ENCODE measurements at places on chromosomes 4 and X.

- no peak for DNase-seq
Measured at GRCh38 chrX:154748712-154749339, 2.1 kb downstream of the GAB3 start.

DNA sequence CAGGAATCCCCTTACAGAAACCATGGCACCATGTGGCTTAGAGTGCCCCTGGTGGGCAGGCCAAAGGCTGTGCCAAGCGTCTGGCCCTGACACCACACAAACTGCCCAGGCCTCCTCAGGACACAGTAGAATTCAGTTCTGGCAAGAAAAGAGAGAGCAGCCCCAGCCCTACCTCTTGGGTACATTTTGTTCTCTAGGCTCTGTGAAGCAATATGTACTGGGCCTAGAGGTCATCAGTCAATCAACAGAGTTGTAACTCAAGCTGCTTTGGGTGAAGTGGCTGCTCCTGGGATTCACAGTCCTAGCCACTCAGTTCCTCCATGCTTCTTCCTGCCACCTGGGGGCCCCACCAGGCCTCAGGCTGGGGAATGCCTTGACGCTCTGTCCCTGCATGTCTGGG lies 158.1 kb upstream of the MAMLD1 start:
- DNase-seq = no peak

- DNase-seq = no peak
Measured at GRCh38 chrX:139828033-139828432, 104.8 kb downstream of the ATP11C start.

GRCh38 chr4:38787693-38788092 lies 4.9 kb upstream of the TLR10 start:
- DNase-seq = no peak

DNA sequence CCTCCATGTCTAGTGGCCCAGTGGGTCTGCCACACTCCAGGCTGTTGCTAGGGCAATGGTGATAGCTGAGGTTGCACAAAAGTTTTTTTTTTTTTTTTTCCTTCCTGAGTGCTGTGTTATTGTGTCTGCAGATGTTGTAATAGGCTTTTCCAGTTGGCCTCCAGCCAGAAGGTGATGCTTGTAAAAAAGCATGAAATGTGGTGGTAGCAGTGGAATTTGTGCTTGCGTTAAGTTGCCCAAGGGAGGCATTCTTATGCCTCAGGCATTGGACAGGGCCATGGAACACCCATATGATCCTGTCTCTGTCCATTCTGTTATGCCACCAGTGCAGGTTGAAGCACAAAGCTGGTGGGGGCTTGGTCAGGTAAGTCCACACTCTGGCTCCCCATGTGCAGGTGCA lies 660.5 kb upstream of the SPANXN1 start:
- DNase-seq = no peak

DNA sequence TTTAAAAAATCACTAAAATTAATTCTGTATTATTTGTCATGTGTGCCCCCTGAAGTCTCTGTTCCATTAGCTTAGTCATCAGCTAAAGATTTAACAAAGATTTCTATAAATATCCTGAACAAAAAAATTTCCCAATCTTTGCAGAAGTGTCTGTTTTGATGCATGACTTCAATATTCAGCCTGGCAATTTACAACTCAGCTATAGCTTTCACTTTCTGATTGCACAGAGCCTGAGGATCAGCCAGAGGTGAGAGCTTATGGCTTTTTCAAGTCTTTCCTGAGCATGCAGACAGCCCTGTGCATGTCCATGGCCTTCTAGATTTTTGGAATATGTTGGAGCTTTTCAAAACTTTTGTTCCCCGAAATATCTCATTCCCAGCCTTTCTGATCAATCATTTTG lies 420.1 kb downstream of the ZNF674 start:
- DNase-seq = no peak

GRCh38 chrX:13864264-13864663 lies 47.4 kb upstream of the GPM6B start:
- no peak for DNase-seq

GRCh38 chrX:102651242-102652011 lies at the start of gene GPRASP1:
GPRASP1 (plus strand) TSS chrX:102651483; CDS start chrX:102653914, 2,431 bp downstream.
- DNase-seq = peak; percentile 47

DNA sequence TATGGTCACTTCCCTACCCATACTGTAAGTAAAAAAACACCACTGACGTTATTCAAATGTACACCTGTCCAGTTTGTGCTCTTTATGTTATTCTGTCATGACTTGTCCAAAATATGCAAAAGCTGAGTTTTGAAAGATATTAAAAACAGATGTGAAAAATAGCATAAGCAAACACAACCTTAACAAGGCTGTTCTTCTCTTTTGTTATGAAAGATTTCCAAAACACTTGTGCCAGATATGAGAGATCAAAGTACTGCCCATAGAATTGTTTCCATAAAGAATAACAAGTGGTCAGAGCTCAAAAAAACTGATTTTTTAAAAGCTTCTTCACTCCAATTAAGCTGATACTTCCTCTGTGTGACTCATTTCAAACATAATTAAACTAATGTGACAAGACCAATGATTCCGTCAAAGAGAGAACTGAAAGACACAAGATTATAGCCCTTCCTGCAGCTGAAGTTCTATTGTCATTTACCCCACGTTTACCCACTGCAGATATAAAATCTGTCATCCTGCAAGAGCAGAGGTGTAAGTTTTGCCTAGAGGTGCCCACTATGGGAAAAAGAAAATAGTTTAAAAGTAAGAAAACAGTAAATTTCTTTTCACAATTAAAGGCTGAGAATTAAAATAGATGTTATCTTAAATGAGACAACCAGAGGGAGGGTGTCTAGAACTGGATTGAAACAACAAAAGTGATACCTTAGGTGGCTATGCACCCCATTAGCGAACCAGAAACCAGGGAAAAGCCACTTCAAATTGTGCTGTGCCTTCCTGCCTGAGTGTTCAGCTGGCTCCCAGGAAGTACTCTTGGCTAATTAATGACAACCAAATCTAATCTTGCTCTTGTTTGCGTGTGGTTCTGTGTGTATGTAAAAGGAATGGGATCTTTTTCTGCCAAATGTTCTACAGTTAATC lies 30.1 kb downstream of the RASSF6 start:
- no peak for DNase-seq

- no peak for DNase-seq
Measured at GRCh38 chr4:13349096-13349495, 135.0 kb downstream of the RAB28 start.
